HCT116 (cell line): ENCODE measurements at places on chromosomes 1 and 21.

- DNase-seq, result no peak
These were observed 79.7 kb downstream of the TBX19 start for GRCh38 chr1:168360151-168361021.

DNA sequence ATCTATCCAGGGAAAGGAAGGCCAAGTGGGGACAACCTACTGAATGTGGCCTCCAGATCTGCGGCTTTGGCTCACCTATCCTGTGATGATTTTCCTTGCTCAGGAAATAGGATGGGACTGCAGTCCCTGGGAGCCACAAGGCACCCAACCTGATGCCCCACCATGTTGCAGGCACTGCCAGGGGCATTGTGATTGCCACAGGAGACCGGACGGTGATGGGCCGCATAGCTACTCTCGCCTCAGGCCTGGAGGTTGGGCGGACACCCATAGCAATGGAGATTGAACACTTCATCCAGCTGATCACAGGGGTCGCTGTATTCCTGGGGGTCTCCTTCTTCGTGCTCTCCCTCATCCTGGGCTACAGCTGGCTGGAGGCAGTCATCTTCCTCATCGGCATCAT, 11.8 kb downstream of the ATP1A2 start:
- no peak for DNase-seq

GRCh38 chr1:5725855-5726585, 266.2 kb downstream of the NPHP4 start:
- DNase-seq, result no peak

- DNase-seq, result no peak
These were observed 25.5 kb downstream of the MAN1C1 start for GRCh38 chr1:25641931-25642573.

GRCh38 chr1:172778456-172779455, 119.9 kb downstream of the FASLG start:
- DNase-seq, result no peak

DNA sequence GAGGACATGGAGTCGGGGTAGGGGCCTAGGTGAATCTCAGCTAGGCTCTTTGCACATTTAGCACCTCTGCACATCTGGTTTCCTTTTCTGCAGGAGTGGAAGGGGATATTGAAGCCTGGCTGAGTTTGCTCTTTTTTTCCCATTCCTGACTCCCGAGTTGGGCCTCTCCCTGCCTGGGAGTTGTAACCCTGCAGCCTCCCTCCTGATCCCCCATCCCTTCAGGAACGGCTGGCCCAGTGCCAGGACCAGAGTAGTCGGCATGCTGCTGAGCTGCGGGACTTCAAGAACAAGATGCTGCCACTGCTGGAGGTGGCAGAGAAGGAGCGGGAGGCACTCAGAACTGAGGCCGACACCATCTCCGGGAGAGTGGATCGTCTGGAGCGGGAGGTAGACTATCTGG, 836 bp downstream of the OLFML3 start:
- DNase-seq, result no peak

GRCh38 chr1:207007352-207008033, 25.1 kb downstream of the C1orf116 start:
- peak; percentile 85 for DNase-seq

- no peak for DNase-seq
These were observed 24.3 kb downstream of the EYA3 start for GRCh38 chr1:28064064-28064463.

DNA sequence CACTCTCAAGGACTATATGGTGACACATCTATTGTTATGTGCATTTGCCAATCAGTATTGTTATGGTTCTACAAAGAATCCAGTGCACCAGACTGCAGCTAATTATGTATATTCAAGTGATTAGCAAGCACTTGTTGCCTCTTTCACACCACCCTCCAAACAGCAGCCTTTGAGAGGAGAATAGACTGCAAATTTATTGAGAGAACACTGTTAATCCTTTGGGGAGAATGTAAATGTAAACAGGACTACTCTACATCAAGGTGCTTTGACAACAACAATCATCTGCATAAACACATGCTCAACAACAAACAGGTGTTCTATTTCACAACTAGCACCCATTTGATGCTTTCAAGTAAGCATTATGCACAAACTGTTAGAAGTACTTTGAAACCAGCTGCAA, 117.4 kb downstream of the AKT3 start:
- no peak for DNase-seq

GRCh38 chr1:15068997-15069396, 84.5 kb upstream of the TMEM51 start:
- DNase-seq, result no peak

DNA sequence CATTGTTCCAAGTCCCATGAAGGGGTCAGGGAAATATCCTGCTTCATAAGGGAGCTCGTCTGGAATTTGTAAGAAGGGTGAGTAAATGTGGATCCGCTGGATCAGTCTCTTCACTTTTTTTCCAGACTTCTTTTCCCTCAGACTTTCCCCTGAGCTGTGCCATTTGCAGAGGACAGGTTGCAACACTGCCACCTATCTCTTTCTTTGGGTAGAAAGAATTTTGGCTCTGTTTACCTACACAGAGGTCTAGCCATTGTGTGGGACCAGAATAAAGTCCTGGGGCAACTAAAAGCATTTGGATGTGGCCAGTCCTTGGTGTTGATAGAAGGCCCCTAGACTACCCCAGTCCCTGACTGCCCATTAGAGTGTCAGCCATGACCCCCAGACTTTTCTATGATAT, 1146.7 kb upstream of the PRMT6 start:
- no peak for DNase-seq

GRCh38 chr1:9127395-9128165, 1.3 kb downstream of the GPR157 start:
- DNase-seq, result no peak

GRCh38 chr1:211742272-211742671, 66.9 kb upstream of the NEK2 start:
- no peak for DNase-seq

DNA sequence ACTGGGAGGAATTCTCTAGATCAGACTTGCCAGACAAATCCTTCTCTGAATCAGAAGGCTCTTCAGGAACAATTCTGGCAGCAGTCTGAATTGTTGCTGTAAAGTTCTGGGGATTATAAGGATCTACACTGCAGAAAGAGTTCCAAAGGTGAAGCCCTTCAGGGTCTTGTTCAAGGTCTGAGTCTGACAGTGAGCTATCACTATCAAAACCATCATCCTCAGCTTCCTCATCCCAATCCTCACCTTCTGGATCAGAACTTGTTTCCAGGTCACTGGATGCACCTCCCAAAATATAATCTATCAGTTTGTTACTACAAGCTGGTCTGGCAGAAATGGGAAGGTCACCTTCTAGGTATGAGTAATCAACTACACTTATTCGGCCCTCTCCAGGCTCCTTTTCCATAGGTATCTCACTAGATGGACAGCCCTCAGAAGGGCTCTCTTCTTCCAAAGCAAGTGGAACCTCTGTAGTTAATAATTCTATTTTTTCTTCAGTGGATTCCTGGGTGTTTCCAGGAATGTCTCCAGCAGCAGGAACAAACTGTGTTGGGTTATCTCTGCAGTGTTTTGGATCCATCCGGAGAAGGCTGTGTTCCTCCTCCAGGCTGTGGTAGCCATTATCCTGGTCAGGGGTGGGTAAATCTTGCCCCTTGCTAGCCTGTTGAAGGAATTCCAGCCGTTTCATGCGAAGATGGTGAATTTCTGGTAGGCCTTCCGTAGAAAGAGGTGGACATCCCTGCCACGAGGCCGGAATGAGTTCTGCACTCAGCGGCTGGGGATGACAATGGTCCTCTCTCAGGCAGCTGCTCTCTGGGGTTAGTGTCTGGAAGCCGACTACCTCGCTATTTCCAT, 1.6 kb downstream of the PPP1R15B start:
- no peak for DNase-seq

- DNase-seq, result peak; percentile 16
These were observed 25.1 kb upstream of the RUNX3 start for GRCh38 chr1:24955161-24955560.

DNA sequence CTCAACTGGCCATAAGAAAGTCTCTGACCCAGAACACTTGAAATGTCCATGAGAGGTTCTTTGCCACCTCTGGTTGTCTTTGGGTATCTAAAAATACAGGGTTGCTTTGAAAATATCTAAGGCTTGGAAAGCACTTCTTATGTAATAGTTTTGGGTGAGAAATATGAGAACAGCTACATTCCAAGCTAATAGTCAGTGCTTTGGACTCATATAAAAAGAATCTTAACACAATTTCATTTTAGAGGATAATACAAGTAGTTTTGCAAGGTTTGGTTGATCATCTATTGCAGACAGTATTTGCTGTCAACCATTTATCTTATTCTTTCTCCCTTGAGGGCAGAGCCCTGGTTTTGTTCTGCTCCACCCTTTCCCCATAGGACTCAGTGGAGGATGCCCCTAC, 207.5 kb downstream of the KCNK2 start:
- no peak for DNase-seq

DNA sequence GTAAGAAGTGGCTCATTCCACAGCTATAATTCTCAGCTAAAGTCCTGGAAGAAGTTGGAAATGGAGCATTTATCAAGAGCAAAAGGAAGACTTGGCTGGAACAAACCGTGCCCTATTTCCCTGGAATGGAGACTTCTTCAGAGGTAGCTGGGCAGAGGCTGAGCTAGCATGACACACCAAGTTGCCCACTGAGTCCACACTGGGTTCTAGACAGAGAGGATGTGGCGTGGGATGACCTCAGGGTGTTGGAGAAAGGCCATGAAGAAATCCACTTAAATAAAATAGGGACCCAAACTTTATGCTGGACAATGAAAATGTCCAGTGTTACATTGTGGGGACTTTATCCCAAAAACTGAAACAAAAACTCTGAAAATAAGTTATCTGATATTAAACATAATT, 116.2 kb downstream of the KCNJ6 start:
- DNase-seq, result no peak

DNA sequence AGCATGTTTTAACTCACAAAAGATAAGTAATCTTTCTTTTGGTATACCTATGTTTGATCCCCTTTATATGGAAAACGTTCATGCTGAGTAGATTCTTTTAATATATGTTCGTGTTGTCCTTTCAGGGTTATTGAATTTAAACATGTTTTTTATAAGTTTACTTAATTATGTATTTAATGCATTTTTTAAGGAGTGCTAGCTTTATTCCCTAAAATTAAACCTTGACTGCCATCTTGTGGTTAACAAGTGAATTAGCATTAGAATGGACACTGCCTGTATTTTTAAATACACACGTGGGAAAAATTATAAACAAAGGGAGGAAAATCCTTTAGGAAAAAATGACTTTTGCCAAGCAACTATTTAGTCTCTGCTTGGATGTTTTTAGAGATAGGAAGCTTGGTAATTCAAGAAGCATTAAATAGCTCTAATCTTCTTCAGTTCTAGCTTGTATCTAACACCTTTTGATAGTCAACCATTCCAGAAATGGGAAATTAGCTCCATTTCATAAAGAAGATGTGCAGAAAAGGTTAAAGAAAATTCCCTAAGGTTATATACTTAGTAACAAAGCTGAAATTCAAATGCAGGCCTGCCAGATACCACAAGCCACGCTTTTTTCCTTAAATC, 43.0 kb downstream of the UBE2U start:
- DNase-seq, result no peak

GRCh38 chr1:88401313-88401712, 282.8 kb upstream of the PKN2 start:
- no peak for DNase-seq

DNA sequence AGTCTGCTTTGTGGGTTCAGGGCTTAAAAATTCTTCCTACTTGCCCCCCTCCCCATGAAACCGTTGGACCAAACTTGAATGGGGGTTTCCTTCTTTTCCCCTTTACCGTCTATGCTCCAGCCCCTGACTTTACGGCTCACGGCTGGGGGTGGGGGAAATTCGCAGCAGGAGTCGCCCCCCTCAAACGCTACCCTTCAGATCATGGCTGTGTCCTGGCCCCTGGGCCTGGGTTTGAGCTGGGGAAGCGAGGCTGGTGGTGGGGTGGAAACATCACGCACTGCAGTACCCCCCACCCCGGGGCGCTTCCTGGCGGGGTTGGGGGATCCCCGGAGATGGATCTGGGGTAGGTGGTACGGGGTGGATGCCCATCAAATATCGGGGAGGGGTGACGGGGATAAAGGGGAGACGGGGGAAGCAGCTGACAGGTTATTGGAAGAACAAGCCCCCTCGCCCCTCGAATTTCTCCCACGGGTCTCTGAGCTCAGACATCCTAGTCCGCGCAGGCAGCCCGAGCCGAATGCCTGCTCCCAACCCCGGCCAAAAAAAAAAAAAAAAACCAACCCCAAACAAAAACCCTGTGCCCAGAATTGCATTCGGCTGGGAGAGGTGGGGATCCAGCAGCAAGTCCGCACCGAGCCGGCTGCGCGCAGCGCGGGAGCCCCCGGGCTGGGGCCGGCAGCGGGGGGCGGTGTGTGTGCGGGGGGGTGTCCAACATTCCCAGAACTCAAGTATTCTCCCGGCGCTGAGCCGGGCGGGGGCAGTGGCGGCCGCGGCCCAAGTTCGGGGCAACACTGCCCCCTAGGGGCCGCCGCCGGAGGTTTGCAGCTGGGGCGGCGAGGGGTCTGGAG, 59.0 kb upstream of the ACOT11 start:
- peak; percentile 32 for DNase-seq

DNA sequence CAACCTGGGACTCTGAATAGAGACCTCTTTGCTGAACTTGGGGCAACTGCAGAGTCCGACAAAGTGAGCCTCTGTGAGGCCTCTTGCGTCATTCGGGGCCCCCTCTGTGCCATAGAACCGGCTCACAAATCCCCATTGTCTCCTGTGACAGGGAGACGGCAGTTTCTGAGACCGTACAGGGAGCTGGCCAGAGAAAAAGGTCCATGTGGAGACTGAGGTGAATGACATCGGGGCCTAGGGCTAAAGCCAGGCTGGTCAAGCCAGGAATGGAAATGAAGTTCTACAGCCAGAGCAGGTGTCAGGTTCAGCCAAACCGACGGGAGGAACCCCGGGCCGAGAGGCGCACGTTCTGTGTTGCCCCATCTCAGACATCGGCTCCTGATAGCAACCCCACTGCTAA, 37.1 kb upstream of the TRIM67 start:
- DNase-seq, result no peak

DNA sequence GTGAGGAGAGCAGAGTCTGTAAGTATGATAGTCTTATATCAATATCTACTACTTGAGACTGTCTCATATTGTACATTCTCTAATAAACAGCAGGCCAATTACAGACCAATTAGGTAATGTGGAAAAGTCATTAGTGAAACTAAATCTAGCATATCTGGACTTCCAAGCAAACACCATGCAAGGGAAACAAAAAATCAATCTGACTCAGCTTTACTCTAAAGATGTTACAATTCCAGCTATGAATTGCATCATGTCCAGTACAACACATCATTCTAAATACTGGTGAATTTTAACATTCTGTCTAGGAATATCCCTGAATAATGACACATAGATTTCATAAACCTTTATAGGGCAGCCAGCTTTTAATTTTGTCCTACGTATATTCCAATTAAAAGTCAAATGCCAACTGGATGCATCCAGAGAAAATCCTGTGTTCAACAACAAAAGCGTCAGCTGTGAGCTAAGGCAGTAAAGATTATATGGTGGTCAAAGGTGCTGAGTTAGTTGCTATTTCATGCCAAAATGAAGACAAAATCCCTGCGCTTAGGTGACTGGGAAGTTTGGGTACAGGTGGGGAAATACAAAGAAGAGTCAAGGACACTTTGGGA, 159.3 kb downstream of the TTLL7 start:
- DNase-seq, result no peak

- no peak for DNase-seq
These were observed 30.4 kb upstream of the SOX13 start for GRCh38 chr1:204042516-204042915.

GRCh38 chr1:244447024-244447423, 4.7 kb downstream of the ADSS2 start:
- DNase-seq, result no peak

- no peak for DNase-seq
These were observed 21.9 kb downstream of the MT1HL1 start for GRCh38 chr1:236982380-236982779.
